Transverse colon (tissue), 4 donors: ENCODE measurements at places on chromosomes 7 and 10. TPM values are rescaled to one million over a fixed set of nuclear protein-coding genes. Genes with fewer than 3 reads are reported as not detected.

REPIN1 gene
- 182 TPM for total RNA-seq

CYP3A7 gene
- total RNA-seq: not detected

CDH23 gene
- total RNA-seq: 16.1 TPM

NEUROD6 gene
- not detected for total RNA-seq

PPP1R17 gene
- not detected for total RNA-seq

NANOS1 gene
- total RNA-seq: 0.20 TPM

EN2 gene
- total RNA-seq: not detected

MRPL32 gene
- 49.4 TPM for total RNA-seq

INA gene
- 0.60 TPM for total RNA-seq

SPACDR gene
- not detected for total RNA-seq

TAS2R5 gene
- total RNA-seq: not detected

NPC1L1 gene
- not detected for total RNA-seq

SAP25 gene
- 0.96 TPM for total RNA-seq

SLC26A3 gene
- 3,779 TPM for total RNA-seq

VSIR gene
- 54.3 TPM for total RNA-seq

FOXP2 gene
- 44.9 TPM for total RNA-seq

RBAK gene
- 3.4 TPM for total RNA-seq

PDE6C gene
- total RNA-seq: not detected

FAM25C gene
- total RNA-seq: not detected

WAPL gene
- 48.7 TPM for total RNA-seq

RBM33 gene
- total RNA-seq: 72.1 TPM

ELAPOR2 gene
- 13.7 TPM for total RNA-seq

THSD7A gene
- 2.1 TPM for total RNA-seq

PLXDC2 gene
- 13.9 TPM for total RNA-seq

ADAM12 gene
- total RNA-seq: 2.2 TPM

ALKBH4 gene
- 20.2 TPM for total RNA-seq

UCN3 gene
- 1.7 TPM for total RNA-seq

PKD1L1 gene
- total RNA-seq: 37.4 TPM

TAS2R60 gene
- not detected for total RNA-seq

CXCL12 gene
- total RNA-seq: 6.8 TPM

OGDHL gene
- total RNA-seq: 2.2 TPM

ASB15 gene
- total RNA-seq: not detected

FAM25G gene
- not detected for total RNA-seq

SMKR1 gene
- not detected for total RNA-seq

NUDT13 gene
- total RNA-seq: 4.4 TPM

SPDYE5 gene
- not detected for total RNA-seq

PILRB gene
- total RNA-seq: 94.9 TPM

ZNF32 gene
- total RNA-seq: 38.6 TPM

TRIM50 gene
- total RNA-seq: not detected

EIF3A gene
- total RNA-seq: 103 TPM

TUBAL3 gene
- total RNA-seq: 78.1 TPM

CPEB3 gene
- total RNA-seq: 14.0 TPM

COL28A1 gene
- total RNA-seq: 4.4 TPM
